ENCODE measurements at places on chromosomes 3 and 15. TPM values are rescaled to one million over a fixed set of nuclear protein-coding genes. Genes with fewer than 3 reads are reported as not detected.

Gene TMEM87A
- total RNA-seq, result 43.3 TPM

Gene SI
- total RNA-seq, result not detected

Gene ANKUB1
- total RNA-seq, result not detected

Gene MELTF
- total RNA-seq, result 4.2 TPM

Gene WDR53
- total RNA-seq, result 9.7 TPM

Gene GOLGA6L7
- not detected for total RNA-seq

Gene MOBP
- not detected for total RNA-seq

Gene ZNF592
- total RNA-seq, result 10.3 TPM

DNA sequence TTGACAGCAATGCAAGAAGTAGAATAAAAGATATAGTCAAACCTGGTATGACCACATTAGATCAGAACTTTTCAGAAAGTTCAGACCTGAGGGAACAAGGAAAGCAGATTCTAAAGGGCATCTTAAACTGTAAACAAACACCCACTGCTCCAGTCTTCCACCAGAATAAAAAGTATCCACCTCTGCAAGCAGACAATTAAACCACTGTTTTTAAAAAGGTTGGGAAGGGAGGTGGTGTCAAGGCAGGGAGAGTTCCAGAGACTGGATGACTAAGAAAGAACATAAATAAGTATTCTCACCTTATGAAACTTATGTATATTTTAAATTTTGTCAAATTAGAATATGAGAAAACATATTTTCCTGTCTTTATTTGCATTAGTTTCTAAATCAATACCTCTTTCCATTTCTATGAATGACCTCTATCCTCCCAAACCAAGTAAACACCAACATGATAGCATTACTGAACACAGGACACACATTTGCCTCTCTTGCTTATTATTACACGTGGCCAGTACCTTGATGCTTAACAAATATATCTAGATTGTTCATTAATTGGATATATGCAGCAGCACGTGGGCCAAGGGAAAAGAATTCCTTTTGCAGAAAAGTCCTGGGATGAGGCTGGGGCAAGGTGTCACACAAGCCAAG lies 31.6 kb downstream of the PIK3CB start:
- H3K4me3 ChIP-seq, result no peak overlapping the region
- H3K27me3 ChIP-seq, result no peaks in the 10 kb centered on the region
- DNase-seq, result no peak
- H3K27ac ChIP-seq, result peak overlapping the region; percentile 49
- peaks cover 7% of the 10 kb centered on the region for H3K4me1 ChIP-seq

GRCh38 chr3:47016934-47017435 lies 37.5 kb downstream of the NBEAL2 start:
- no peak overlapping the region for H3K4me3 ChIP-seq
- H3K27me3 ChIP-seq, result no peaks in the 10 kb centered on the region
- no peaks in the 10 kb centered on the region for H3K36me3 ChIP-seq
- H3K4me1 ChIP-seq, result no peaks in the 10 kb centered on the region

GRCh38 chr3:47872916-47873315 lies 70.0 kb downstream of the DHX30 start:
- H3K4me3 ChIP-seq, result no peak overlapping the region
- H3K36me3 ChIP-seq, result no peaks in the 10 kb centered on the region
- no peak overlapping the region for H3K27ac ChIP-seq
- peaks cover 24% of the 10 kb centered on the region for H3K4me1 ChIP-seq
- DNase-seq, result no peak

- no peaks in the 10 kb centered on the region for H3K4me1 ChIP-seq
- no peak overlapping the region for H3K27ac ChIP-seq
- no peak overlapping the region for H3K4me3 ChIP-seq
- no peak for DNase-seq
These were observed 149.0 kb downstream of the SERPINI1 start for GRCh38 chr3:167884481-167884880.

DNA sequence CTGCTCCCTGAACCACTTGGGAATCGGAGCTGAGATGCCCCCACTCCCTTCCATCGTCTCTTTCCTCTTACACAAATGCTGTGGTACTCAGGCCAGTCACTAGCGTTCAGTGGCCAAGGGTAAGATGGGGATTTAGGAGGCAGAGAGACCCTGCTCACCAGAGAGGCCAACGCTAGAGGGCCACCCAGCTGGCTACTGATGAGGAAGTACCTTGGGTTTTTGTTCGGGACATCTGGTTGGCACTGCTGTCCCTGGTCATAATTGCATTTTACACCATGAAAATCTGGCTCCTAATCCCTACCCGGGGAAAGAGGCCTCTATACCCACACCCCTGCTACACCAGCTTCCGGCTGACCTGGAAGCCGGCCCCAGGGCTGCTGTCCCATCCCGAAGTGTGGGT lies 7.7 kb downstream of the MAP6D1 start:
- peaks cover 4% of the 10 kb centered on the region for H3K4me1 ChIP-seq
- no peaks in the 10 kb centered on the region for H3K36me3 ChIP-seq
- DNase-seq, result no peak
- H3K27me3 ChIP-seq, result no peaks in the 10 kb centered on the region

DNA sequence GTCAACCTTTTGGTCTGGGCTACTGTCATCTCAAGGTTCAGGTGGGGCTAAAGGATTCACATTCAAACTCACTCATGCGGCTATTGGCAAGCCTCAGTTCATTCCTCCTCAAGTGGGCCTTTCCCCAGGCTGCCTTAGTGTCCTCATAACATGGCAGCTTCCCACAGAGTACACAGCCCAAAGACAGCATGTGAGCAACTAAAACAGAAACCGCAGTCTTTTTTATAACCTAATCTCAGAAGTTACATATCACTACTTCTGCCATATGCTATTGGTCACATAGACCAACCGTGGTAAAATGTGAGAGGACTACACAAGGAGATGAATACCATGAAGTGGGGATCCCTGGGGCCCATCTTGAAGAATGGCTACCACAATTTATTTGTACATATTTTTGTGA lies 4.5 kb upstream of the CEP70 start:
- H3K27ac ChIP-seq, result no peak overlapping the region
- no peak overlapping the region for H3K4me3 ChIP-seq
- H3K4me1 ChIP-seq, result no peaks in the 10 kb centered on the region
- no peaks in the 10 kb centered on the region for H3K36me3 ChIP-seq
- DNase-seq, result no peak

- H3K27me3 ChIP-seq, result no peaks in the 10 kb centered on the region
- no peak overlapping the region for H3K27ac ChIP-seq
- no peak overlapping the region for H3K4me3 ChIP-seq
- H3K4me1 ChIP-seq, result peaks cover 16% of the 10 kb centered on the region
- DNase-seq, result no peak
- H3K36me3 ChIP-seq, result no peaks in the 10 kb centered on the region
These were observed 103.2 kb upstream of the ST8SIA2 start for GRCh38 chr15:92290359-92290992.

GRCh38 chr3:72259755-72260587 lies 475.0 kb upstream of the PROK2 start:
- H3K4me3 ChIP-seq, result no peak overlapping the region
- no peaks in the 10 kb centered on the region for H3K36me3 ChIP-seq
- H3K4me1 ChIP-seq, result peaks cover 23% of the 10 kb centered on the region
- no peaks in the 10 kb centered on the region for H3K27me3 ChIP-seq

- no peak for DNase-seq
- H3K4me1 ChIP-seq, result no peaks in the 10 kb centered on the region
- H3K4me3 ChIP-seq, result no peak overlapping the region
- no peaks in the 10 kb centered on the region for H3K27me3 ChIP-seq
- no peaks in the 10 kb centered on the region for H3K36me3 ChIP-seq
These were observed 59.3 kb downstream of the GLCE start for GRCh38 chr15:69219690-69220089.

DNA sequence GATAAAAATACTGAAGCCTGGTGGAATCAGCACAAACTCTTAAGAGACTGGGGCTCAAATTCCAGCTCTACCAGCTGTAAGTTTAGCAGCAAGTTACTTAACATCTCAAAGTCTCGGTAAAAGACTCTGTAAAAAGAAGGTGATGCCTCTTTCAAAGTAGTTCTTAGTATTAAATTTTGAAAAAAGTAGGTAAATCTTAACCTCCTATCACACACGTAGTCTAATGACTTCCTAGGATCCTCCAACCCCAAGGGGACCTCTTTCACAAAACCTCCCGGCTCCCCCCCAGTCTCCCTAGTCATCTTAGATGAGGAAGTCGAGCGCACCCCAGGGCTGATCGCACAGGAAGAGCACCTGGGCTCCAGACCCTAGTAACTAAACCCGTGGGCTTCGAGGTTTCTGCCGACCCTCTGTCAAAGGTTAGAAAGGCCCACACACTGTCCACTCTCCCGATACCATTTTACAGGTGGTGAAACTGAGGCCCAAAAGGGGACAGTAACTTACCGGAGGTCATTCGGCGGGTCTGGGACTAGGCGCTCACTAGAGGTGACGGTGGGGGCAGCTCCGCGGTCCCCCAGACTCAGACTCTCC lies 427 bp downstream of the MBD4 start:
- peak overlapping the region; percentile 11 for H3K27ac ChIP-seq
- H3K36me3 ChIP-seq, result peaks cover 11% of the 10 kb centered on the region

DNA sequence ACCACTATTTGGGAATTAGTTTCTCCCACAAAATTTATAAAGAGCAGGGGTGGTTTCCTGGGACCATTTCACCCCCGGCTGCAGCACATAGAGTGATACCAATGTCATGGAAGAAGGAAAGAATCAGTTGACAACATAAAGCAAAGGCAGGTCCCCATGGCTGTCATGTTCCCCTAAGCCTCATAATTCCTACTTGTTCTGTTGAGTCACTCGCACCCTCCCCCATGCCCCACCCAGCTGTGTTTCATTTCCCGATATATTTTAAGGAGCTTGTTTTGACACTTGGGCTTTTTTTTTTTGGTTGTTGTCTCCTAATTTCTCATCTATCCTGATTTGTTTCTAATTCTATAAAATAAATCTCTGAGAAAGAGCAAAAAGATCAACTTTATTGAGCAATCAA lies 24.9 kb downstream of the ERC2 start:
- no peak overlapping the region for H3K27ac ChIP-seq
- H3K27me3 ChIP-seq, result no peaks in the 10 kb centered on the region
- H3K4me3 ChIP-seq, result no peak overlapping the region
- DNase-seq, result no peak
- H3K36me3 ChIP-seq, result no peaks in the 10 kb centered on the region

GRCh38 chr3:133492159-133492741 lies 81.2 kb upstream of the CDV3 start:
- H3K36me3 ChIP-seq, result no peaks in the 10 kb centered on the region
- H3K4me3 ChIP-seq, result no peak overlapping the region
- no peaks in the 10 kb centered on the region for H3K27me3 ChIP-seq
- H3K27ac ChIP-seq, result no peak overlapping the region
- no peak for DNase-seq
- H3K4me1 ChIP-seq, result peaks cover 15% of the 10 kb centered on the region

DNA sequence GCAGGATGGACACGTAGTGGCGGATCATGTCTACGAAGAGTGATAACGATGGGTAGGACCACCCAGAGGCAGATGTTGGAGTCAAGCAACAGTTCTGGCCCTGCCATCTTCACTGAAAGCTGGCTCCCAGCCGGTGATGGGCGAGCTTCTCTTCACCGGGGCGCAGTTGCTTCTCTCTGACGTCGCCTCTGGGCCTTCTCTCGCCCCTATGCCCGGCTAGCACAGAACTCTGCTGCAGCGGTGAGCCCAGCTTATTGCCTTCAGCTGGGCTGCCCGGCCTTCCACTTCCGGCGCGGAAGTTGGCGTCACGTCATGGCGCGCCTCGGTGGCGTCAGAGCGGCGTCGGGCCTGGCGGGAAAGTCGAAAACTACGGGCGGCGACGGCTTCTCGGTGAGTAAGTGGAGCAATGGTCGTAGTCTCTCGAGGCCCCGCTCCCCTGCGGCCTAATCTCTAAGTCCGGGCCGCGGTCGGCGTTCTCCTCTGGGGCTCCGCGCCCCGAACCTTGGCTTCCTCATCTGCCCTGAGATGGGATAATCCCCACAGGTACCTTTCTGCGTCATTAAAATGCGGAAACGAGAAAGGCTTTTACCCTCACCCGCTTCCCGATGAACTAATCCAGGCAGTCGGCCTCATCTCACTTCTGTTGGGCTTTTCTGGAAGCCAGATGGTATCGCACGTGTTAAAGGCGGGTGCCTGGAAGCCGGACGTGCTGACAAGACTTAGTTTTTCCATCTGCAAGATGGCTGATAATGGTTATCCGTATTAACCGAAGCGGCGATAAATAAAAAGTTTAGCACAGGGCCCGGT lies at the start of gene FANCD2:
FANCD2 (plus strand) TSS at position 354 of the 807 bp plus-strand sequence. CDS start 2,221 bp downstream, outside the sequence.
- H3K27me3 ChIP-seq, result no peaks in the 10 kb centered on the region
- H3K4me3 ChIP-seq, result peak within 1 kb of the TSS; percentile 90
- peak; percentile 95 for DNase-seq
- H3K36me3 ChIP-seq, result no peaks in the 10 kb centered on the region
- peaks cover 13% of the 10 kb centered on the region for H3K4me1 ChIP-seq

DNA sequence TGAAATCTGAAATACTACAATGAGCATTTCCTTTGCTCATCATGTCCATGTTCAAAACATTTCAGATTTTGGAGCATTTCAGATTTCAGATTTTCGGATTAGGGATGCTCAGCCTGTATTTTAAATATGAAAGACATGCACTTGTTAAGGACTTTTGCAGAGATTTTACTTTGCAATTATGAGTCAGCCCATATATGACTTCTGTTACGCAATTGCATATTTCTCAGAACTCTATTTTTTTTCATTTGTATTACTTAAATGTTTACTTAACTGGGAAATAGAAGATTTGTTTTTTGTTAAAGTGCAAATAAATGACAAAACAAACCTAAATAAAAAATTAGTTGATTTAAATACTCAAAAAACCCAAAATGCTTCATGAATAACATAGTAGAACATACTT lies 376.2 kb downstream of the ZBTB20 start:
- no peak overlapping the region for H3K4me3 ChIP-seq
- no peak overlapping the region for H3K27ac ChIP-seq
- no peak for DNase-seq
- no peaks in the 10 kb centered on the region for H3K4me1 ChIP-seq

DNA sequence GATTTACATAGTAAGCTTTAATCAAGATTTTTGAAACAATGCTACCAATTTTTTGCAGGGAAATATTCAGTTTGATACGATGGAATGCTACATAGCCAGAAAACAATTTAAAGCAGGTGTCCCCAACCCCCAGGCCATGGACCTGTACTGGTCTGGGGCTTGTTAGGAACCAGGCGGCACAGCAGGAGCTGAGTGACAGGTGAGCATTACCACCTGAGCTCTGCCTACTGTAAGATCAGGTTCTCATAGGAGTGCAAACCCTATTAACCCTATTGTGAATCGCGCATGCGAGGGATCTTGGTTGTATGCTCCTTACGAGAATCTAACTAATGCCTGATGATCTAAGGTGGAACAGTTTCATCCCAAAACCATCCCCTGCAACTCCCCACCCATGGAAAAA lies 322.6 kb upstream of the NECTIN3 start:
- no peaks in the 10 kb centered on the region for H3K27me3 ChIP-seq
- no peak for DNase-seq
- peaks cover 12% of the 10 kb centered on the region for H3K4me1 ChIP-seq
- H3K36me3 ChIP-seq, result no peaks in the 10 kb centered on the region
- no peak overlapping the region for H3K27ac ChIP-seq

All from neural progenitor cell (in vitro differentiated cells).